BJ (cell line): ENCODE measurements at places on chromosomes 1 and 21. TPM values are rescaled to one million over a fixed set of nuclear protein-coding genes. Genes with fewer than 3 reads are reported as not detected.

GUCA2A gene
- polyA plus RNA-seq: not detected in 2 replicates

ACTL8 gene
- 0.07 TPM in 2 replicates for polyA plus RNA-seq

GBP4 gene
- 1.2 and 1.4 TPM in 2 replicates for polyA plus RNA-seq

- DNase-seq: peak; percentile 6
These were observed 73.2 kb downstream of the KIFAP3 start for GRCh38 chr1:170001266-170001665.

GRCh38 chr1:7703321-7704213 is 67.5 kb upstream of the VAMP3 start:
- DNase-seq: no peak

DNA sequence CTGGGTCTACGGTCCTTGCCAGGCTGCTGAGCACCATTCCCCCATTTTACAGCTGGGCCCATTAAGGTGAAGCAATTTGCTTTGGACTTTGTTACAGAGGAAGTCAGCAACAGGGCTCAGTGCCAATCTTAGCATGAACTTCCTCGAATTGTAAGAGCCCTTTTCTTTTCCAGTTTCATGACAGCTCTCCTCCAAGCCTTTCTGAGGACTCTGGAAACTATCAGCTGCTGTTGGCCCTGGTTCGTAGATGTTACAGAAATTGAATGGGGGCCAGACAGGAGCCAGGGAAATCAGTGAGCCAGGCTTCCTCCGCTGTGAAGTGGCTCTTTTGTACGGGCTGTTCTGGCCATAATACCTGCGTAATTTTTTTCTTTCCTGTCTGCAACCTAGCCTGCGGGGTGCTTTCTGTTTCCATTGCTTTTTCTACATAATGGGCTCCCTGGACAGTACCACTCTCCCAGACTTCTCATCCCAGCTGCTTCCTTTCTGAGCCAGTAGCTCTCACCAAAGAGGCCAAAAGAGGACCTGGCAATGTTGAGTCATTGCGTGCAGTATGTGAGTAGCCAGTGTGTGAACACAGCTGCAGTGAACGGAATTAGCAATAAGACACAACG is 386.3 kb downstream of the DISC1 start:
- DNase-seq: no peak

DNA sequence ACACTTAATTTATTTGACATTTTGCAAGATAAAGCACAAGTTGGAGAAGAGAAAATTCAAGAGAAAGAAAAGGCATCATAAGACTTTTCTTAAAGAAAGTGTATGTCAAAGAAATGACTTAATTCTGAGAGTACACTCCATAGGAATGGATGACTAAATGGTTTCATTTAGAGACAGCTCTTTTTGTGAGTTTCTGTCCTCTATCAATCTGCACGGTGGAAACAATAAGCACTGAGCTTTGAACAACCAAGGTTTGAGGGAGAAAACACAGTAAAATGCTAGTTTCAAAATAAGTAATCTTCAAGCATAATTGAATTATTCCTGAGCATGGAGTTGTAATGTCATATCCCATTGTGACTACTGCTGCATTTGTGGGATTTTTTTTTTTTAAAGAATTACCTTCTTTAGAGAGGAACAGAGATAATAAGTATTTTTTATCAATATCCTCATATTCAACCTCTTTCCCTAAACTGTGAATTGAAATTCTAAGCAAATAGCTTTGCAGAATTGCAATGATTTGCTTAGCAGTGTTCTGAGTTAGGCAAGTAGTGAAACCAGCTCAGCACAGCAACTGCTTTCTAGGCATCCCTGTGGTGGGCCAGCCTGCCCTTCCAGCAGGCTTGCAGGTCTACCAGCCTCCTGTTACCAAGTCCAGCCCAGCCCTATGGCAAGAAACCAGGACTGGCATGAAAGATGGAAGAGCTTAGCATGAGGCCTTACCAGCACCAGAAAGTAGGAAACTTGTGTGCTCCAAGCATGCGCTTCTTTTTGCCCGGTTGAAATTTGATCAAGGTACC is 38.2 kb downstream of the KCNJ6 start:
- DNase-seq: no peak

DNA sequence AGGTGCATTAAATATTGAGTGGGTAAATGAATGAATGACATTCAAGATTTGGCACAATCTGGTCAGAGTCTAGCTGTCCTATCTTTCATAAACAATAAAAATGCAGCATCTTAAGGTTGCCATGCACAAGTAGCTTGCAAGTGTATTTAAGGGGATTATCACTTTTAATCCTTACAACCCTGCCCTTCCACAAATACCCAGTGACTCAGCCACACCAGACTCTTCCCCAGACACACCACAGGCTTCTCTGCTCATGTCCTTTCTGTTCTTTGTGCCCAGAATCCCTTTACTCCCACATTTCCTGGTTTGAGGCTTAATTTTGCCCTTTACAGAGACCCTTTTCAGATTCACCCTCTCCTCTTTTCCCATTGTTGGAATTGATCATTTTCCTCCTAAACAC is 59.8 kb downstream of the KIRREL1 start:
- DNase-seq: no peak

DNA sequence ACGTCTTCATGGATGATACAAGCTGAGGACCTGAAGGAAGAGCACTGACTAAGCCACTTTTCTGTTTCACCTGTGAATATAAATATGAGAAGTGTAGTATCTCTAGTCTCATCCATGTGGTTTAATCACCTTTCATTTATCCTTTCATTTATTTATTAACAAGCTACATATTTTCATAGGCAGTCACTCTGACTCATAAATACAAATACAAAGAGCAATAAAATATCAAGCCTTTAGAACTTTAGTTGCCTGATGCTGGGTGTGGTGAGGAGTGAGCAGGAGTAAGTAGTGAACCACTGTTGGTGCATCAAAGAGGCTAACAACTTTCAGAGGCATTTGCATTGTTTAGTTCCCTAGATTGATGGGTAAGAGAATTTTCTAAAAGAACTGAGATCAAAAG is 269.0 kb upstream of the C1orf87 start:
- no peak for DNase-seq

DNA sequence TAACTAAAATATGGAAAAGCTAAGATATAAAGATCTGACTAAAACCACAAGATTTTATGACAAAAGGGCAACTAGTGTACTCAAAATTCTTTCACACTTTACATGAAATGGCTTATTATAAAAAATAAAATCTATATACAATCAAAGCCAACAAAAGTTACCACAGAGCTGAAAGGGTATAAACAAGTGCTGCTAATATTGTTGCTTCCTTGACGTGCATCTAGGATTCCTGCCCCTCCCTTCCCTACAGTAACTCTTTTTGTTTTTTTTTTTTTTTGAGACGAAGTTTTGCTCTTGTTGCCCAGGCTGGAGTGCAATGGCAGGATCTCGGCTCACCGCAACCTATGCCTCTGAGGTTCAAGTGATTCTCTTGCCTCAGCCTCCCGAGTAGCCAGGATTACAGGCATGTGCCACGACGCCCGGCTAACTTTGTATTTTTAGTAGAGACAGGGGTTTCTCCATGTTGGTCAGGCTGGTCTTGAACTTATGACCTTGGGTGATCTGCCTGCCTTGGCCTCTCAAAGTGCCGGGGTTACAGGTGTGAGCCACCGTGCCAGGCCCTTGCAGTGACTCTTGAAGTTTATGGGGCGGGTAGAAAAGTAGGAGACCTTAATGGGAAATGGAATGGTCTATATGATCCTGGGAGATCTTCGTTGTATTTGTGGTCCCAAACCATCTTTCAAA is 4.5 kb downstream of the SRSF4 start:
- no peak for DNase-seq

GRCh38 chr1:21933397-21934248 is 3.5 kb downstream of the HSPG2 start:
- DNase-seq: no peak

DNA sequence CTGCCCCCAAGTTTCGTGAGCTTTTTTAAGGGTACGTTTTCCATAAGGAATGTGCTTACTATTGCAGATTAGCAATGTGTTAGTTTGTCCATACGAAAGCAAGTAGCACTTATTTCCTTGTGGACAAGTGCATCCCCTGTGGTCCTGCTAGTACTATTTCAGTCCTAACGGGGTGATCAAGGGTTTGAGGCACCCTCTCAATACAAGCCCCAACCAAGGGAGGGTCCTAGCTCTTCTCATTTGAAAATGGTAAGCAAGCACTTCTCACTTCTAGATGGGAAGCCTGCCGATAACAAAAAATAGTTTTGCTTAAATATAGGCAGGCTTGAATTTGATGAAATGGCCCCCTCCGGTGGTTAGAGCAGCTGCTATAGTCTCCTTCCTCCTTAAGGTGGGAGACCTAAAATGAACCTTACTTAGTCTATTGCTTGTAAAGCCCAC is 64.0 kb upstream of the HMCN1 start:
- DNase-seq: no peak

DNA sequence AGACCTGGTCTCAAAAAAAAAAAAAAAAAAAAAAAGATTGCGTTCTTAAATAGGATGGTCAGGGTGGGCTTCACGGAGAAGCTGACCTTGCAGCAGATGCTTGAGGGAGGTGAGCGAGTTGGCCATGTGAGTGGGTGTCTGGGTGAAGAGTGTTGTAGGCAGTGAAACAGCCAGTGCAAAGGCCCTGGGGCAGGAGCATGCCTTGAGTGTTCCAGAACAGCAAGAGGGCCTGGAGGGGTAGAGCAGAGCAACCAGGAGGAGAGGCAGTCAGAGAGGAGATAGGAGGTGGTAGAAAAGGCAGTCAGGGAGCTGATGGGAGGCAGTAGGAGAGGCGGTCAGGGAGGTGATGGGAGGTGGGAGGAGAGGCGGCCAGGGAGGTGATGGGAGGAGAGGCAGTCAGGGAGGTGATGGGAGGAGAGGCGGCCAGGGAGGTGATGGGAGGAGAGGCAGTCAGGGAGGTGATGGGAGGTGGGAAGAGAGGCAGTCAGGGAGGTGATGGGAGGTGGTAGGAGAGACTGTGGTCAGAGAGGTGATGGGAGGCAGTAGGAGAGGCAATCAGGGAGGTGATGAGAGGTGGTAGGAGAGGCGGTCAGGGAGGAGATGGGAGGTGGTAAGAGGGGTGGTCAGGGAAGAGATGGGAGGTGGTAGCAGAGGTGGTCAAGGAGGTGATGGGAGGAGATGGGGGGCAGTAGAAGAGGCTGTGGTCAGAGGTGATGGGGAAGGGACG is 20.2 kb upstream of the PADI6 start:
- DNase-seq: no peak

DNA sequence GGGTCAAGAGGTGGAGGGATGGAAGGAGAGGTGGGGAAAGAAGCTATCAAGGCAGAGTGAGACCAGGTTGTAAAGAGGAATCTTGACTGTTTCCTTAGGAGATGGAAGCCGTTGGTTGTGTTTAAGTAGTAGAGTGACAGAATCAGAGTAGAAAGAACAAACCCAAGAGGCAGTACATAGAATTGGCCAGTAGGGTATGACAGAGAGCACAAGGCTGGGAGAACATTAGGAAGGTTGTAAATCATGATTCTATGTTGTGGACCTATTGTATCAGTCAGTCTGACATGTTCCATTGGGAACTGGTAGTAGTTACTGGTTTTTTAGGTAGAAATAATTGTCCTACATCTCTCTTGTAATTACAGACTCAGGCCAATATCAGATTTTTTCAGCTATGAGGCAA is 486.9 kb upstream of the USP24 start:
- no peak for DNase-seq
